LoVo (cell line): ENCODE measurements at places on chromosomes 2 and 18.

DNA sequence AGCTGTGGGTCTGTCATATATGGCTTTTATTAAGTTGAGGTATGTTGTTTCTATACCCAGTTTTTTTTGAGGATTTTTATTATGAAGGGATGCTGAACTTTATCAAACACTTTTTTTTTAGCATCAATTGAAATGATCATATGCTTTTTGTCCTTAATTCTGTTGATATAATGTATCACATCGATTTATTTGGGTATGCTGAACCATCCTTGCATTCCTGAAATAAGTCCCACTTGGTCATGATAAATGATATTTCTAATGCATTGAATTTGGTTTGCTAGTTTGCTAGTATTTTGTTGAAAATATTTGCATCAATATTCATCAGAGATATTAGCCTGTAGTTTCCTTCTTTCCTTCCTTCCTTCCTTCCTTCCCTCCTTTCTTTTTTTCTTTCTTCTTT, 22.5 kb upstream of the CWC22 start:
- DNase-seq: no peak

DNA sequence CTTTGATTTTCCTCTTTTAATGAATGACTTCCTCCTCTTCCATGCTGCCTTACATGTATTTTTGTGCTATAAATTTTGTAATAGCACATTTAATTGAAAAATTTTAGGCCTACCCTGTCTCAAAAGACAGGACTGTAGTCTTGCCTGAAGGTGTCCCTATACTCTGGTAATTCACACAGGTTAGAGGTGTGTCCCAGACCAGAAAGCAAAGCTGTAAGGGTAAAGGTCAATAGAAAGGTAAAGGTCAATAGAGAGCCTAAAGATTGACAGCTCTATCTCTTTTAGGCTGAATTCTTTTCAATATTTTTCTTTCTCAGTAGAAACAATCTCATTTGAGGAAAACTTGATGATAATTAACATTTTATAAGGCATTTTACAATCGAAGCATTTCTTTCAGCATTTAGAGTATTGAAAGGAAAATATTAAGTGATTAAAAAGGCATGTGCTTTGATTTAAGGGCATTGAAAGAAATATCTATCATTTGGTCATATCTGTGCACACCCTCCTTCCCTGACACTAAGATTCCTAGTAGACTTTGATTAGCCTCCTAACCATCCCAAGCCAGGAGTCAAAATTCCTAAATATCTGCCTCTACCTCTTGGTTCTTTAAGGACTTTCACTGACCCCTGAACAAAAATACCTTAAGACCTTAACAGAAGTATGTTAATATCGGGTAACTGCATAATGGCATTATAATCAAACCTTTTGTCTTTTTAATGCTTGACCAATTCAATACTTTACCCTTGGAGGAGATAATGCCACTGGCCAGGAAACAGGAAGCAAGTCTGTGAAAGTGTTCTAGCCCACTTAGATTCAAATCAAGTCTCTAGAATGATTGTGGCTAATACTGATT, 161.8 kb upstream of the DTNA start:
- DNase-seq: no peak

DNA sequence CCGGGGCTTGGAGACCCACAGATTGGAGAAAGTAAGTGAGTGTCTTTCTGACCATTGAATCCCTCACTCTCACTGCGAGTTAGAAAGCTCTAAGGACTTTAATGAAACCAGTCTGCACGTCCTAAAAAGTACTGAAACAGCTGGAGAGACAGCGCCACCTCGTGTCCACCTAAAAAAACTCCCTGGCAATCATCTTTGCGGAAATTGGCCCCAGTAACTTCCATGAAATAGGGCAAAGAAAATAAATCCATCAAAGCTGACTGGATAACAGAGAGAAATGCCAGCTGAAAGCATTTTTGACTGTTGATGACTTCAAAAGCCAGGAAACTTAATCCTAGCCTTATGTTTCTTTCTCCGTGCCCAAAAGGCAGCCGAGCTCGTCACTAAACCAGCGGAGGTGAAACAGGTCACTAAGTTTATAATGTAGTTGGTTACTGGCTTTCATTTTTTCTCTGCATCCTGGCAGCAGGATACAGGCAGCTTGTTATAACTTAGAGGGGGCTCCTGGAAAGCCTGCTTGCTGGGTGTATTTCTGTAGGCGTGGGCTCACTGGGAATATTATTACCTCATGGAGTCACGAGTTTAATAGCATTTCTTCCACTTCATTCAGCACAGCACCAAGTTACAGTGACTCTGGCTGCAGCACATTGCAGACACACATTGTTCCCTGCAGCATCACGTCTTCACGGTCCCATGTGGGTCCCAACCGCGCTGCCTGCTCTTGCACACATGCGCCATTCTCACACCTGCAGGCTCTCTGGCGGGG, 266.5 kb downstream of the HRH4 start:
- DNase-seq: peak; percentile 82

GRCh38 chr2:69774984-69775982, 33.3 kb downstream of the ANXA4 start:
- DNase-seq: no peak

GRCh38 chr2:150036622-150037021, 449.0 kb upstream of the MMADHC start:
- no peak for DNase-seq

DNA sequence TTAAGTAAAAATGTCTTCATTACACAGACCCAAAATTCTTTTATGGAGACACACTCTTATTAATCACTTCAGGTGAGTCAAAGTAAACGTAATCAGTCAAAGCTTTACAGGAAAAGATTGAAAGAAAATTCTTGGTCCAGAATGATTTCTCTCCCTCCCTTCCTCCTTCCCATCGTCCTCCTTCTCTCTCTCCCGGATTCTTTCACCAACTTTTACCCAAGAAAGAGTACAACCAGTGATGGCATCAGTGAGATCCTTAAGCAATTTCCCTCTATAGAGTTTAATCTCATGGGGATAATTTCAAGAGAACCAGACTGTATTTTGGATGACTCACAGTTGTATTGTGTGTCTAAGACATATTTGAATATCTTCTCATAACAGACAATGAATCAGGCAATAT, 258.1 kb downstream of the ALK start:
- DNase-seq: no peak

DNA sequence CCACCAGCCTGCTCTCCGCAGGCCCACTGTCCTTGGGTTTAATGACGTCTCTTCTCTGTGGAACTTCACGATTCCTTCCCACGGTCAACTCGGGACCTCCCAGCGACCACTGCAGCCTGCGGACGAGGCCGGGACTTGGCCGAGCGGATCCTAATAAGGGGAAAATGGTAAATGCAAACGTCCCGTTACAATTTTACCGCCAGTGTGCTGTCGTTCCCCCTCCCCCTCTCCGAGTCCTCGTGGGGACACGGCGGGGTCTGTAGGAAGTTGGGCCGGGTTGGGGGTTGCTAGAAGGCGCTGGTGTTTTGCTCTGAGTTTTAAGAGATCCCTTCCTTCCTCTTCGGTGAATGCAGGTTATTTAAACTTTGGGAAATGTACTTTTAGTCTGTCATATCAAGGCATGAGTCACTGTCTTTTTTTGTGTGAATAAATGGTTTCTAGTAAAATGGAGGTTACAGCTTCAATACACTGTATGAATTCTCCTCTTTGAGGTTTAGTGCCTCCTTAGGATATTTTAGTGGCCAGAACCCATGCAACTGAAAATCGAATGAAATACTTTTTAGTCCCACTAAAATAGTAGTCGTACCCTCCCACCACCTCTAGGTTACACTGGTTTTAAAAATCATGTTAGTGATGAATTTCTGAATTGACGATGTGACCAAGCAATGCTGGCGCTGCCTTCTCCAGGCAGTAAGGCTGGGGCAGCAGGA, 2.3 kb downstream of the HOXD11 start:
- no peak for DNase-seq

DNA sequence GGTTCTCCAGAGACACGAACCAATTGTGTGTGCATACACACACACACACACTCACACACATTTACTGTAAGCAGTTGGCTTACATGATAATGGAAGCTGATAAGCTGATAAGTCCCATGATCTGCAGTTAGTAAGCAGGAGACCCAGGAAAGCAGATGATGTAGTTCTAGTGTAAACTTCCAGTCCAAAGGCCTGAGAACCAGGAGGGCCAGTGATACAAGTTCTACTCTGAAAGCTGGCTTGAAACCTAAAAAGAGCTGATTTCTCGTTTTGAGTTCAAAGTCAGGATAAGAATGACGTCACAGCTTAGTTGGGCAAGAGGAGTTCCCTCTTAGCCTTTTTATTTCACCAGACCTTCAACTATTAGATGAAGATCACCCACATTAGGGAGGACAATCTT, 558.8 kb upstream of the PIK3C3 start:
- no peak for DNase-seq

DNA sequence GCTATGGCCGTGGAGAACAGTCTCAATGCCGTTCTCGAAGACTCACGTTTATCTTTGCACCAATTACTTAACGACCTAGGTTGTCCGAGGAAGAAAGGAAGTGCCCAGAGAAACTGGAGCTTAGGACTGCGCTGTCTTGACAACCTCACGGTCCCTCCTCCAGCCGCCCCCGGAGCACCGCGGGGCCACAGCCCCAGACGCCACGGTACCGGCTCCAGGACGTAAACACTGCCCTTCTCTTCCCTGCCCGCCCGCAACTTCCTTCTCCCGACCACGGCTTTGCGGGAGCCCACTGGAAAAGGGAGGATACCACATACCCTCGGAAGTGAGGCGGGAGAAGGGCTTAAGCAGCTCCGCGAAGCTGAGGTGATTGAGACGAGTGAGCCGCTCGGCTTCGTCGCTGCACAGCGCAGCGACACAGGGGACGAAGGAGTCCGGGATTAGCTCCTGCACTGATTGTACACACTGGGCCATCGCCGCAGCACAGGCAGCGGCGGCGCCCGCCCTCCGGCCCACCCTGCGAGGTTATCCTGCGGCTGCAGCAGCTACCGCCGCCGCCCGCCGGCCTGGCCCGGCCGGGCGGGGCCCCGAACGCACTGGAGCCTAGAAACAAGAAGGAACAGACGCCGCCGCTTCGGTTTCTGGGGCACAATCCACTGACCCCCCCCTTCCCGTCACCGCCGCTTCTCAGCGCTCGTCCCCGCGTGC, 483 bp downstream of the TRAPPC8 start:
- DNase-seq: peak; percentile 12

- DNase-seq: no peak
These were observed 42.2 kb upstream of the CD28 start for GRCh38 chr2:203664029-203664755.

DNA sequence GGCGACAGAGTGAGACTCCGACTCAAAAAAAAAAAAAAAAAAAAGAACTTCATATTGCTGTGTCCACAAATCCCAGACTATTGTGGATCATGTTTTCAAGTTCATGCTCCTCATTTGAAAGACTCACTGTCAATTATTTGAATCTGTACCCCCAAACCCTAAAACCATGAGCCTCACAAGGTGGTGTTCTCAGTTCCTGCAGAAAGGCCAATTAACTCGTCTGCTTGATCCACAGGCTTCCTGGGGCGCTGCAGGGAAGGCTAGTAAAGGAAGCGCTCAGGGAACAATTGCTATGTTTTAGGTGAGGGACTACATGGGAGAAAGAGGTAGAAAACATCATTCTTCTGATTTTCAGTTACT, 396.8 kb upstream of the NETO1 start:
- DNase-seq: no peak

DNA sequence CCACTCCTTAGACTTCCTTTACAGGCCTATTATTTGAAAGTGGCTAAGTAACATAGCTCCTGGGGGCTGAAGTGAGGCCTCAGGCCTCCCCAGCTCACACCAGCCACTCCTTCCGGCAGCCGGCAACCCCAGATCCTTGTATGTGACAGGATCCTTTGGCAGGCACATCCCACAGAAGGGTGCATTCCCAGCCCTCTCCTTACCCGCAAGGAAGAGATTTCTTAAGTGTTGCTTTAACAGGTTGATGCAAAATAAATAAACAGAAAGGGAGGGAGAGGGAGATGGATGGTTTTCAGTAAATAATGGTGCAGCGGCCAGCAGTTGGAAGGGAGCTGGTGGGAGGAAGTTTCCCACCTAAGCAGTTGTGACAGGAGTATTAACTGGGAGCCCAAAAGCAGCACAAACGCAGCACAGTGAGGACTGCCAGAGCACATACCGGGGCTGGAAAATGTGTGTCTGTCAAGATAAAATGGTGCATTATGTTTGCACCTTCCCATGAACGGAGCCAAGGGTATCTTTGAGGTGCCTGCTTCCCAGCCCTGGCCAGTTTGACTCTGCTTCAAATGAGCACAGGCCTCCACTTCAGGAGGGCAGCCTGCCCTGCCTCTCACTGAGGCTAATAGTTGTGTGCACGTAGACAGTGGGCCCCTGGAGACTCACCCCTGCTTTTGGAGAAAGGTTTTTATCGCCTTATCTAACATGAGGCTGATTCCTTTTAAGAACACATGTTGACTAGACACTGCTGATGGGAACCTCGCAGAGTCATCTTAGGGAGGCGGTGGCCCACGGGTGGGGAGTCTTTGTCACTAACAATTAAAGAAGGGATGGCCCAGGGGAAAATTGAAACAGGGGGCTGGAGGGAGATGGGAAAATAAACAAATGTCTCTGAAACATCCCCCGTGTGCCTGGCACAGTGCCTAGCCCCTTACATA, 32.8 kb downstream of the NRP2 start:
- DNase-seq: no peak

- DNase-seq: no peak
These were observed 123.9 kb downstream of the ACKR3 start for GRCh38 chr2:236693531-236693930.

GRCh38 chr2:48450936-48451602, 78.9 kb upstream of the STON1 start:
- DNase-seq: no peak

DNA sequence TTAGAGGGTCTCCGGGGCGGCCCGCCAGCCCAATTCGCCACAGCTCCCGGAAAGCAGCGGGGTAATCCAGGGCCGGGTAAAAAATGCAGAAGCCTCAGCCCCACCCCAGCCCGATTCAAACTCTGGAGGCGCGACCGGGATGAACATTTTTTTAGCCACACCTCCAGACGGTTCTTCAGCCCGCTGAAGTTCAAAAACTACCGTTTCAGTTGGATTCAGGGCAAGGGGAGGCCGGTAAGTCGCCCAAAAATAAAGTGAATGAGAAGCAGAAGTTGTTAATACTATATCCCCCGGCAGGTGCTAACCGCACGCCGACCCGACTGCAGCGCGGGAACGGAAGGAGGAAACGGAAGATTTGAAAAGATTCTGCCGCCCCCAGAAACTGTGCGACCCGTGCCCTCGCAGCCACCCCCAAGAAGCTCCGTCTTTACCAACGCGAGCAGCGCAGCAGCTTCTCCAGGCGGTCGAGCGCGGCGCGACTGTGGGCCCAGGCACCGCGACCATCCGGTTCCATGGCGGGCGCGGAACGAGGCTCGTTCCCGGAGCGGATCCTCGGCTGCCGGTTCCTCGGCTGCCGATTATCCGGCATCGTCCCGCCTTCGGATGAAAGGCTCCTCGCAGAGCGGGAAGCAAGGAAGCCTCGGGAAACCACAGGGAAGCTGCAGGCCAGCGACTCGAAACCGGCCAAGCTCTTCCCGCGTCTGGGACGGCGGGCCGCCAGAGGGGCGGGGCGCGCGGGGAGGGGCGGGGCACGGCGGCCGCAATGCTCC, at the start of gene BARD1:
Gene BARD1 (minus strand): TSS at position 703 of the 770 bp plus-strand sequence. CDS start 114 bp downstream, at position 589.
- DNase-seq: peak; percentile 58

DNA sequence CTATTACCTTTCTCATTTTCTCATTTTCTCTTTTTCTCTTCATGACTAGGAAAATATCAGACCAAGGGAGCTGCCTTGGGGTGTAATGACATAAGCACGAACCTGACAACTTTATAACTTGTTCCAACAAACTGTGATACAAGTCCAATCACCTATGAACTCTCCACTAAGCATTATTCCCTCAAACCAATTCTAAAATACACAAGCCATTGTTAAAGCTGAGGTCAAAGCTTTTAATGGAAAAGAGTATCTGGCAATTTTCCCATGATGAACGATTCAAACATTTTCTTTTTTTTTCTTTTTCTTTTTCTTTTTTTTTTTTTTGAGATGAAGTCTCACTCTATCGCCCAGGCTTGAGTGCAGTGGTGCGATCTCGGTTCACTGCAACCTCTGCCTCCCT, 48.4 kb upstream of the NARS1 start:
- no peak for DNase-seq
